ENCODE measurements at places on chromosomes 3 and 15.

DNA sequence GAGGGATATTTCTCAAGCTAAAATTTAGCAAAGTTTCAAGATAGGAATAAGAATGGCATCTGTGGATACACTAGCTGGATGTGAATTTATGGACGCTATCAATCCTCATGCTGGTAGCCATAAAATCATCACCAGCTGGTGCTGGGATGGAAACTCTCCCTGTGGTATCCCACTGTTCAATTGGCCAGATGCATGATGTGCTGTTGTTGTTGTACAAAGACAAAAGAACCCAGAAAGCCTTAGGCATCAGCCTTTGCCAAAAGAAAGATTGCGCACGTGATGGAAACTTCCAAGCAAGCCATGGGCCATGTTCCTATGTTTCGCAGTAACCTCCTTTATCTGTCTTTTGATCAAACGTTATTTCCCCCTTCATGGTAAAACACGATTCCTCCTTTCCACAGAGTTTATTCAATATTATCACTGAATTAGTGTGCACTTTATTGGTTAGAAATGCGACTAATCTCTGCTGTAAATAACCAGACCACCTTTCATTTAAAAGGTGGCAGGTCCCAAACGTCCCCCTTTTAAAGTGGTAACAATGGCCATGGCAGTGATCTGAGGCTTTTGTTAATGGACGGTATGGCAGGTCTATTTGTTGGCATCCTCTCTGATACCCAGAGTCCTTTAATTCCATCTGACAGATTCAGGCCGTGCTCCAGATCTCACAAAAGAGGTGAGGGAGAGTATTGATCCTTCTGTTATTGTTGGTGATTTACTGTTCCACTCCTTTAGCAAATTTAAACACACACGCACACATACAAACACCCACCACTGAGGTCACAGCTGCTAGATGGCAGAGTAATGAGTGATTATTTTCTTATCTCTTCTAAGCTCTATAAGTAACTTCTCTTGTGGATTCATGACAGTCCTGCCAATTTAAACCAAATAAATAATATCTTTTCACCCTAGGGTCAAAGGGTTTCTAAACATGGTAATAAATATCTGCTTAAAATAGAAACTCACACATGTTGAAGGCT, 291.2 kb upstream of the KCNMB2 start:
- DNase-seq: no peak

DNA sequence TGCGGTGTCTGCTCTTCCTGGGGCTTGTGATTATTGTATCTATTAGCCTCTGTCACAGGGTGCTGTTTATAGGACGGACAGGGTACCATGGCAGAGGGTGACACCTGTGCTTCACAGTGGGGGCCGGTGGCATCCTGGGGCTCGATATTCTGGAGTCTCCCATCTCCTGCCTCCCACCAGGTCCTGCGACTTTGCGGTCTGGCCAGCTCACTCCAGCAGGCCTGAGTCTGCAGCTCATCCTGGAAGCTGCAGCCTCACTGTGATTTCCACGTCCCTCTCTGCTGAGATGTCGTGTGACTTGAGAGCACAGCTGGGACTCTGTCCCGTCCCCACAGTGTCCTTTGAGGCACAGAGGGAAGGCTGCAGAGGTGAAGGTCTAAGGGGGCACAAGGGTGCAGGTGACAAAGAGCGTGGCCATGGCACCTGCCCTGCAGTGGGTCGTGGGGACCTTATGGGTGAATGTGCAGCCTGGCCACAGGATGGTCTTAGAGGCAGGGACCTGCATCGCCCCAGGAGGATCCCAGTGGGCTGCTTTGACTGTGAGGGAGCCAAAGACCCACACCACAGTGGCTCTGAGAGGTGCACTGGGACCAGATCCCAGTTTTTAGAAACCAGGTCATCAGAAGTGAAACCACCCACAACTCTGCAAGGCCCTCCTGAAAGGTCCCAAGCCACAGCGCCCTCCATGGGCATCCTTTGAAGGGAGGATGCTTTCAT, 172.8 kb downstream of the KLF13 start:
- DNase-seq: no peak

DNA sequence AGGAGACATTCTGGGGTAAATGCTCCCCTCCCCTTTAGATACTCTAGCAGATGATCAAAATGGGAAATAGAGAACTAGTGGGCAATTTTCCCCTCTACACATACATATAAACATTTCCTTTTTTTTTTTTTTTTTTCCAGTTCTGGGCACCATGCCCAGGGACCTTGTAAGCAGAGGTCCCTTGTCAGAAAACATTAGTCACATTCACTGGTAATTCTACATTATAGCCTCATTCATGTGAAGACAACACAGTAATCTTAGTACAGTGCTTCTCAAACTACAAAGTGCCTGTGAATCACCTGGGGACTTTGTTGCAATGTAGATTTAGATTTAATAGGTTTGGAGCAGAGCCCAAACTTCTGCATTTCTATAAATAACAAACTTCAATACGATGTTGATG, 60.1 kb upstream of the ACTC1 start:
- DNase-seq: no peak

- DNase-seq: no peak
Measured at GRCh38 chr3:22364851-22365250, 613.8 kb upstream of the ZNF385D start.

- no peak for DNase-seq
Measured at GRCh38 chr3:33419948-33420347, 20.3 kb downstream of the UBP1 start.

DNA sequence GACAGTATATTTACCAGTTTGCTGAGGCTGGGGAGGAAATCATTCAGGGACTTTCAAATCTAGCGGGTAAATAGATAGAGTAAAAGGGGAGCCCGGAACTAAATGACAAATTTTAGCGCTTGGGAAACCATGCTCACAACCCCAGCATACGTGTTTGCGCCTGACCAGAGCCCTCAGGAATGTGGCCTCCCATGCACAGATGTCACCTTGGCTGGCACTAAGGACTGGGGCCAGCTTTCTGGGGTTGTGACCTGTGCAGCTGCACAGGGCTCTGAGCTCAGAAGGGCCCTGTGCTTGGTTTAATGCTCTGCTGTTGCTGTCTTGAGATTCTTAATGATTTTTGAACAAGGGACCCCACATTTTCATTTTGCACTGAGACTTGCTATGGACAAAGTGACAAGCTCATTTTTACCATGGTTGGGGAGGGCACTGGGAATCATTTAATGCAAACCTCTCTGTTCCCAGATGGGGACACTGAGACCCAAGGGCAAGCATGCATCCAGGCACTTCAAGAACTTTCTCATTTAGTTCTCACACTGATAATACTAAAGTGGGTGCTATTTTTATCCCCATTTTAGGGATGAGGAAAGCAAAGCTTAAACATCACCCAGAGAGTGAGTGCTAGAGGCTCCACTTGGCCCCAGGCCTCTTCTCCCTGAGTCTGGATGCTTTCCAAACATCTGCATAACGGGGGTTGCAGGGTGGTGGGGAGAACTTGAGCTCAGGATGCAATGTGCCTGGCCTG, 44.1 kb upstream of the FAM107A start:
- DNase-seq: no peak

- DNase-seq: no peak
Measured at GRCh38 chr3:178546079-178546478, 9.8 kb downstream of the KCNMB2 start.

DNA sequence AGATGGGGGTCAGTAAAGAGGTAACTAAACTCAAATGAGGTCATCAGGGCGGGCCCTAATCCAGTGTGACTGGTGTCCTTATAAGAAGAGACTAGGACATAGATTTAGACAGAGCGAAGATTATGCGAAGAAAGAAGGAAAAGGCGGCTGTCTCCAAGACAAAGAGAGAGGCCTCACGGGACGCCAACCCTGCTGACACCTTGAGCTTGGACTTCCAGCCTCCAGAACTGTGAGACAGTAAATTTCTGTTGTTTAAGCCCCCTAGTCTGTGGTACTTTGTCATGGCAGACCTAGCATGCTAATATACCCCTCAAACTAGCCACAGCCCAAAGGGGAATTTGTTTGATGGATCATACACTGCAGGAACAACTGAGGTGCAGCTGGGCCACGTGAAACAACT, 183.0 kb downstream of the ABHD5 start:
- DNase-seq: no peak

- no peak for DNase-seq
Measured at GRCh38 chr3:129358177-129358771, 70.2 kb downstream of the EFCAB12 start.

DNA sequence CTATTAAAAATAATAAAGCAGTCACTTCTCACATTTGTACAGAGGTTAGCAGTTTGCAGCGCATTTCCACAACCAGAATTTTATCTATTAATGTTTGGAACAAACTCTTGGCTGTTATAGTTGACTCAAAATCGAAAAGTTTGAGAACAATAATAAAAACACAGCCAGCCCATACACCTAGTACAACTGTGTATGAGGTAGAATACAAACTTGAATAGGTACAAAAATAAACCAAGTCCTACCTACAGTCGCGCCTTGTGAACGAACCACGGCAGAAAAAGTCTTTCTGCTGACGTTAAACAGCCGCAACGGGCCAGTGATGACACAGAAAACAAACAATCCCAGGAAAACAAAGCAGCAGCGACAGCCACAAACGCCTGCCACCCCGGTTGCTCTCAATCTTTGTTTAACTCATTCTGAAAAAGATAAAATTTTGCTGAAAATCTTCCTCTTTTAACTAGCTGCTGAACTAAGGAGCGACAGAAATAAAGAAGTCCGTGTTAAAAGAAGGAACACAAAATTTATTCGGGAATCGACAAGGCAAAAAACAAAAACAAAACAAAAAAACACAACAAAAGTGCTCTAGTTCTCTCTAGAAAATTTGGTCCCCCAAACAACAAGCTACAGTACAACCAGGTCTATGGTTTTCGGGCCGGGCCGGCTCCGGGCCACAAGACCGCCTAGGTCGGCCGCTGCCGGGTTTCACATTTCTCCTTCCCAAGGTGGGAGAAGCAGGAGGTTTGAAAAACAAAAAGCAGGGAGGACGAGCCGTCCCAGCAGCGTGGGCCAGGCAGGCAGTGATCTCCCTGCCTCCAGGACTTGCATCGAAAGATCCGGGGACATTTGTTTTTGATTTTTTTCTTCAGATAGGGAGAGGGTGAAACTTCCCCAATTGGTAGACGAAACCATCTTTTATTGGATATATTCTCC, 2.9 kb downstream of the FOXL2 start:
- no peak for DNase-seq

GRCh38 chr3:180530276-180530675, 71.7 kb upstream of the TTC14 start:
- no peak for DNase-seq

DNA sequence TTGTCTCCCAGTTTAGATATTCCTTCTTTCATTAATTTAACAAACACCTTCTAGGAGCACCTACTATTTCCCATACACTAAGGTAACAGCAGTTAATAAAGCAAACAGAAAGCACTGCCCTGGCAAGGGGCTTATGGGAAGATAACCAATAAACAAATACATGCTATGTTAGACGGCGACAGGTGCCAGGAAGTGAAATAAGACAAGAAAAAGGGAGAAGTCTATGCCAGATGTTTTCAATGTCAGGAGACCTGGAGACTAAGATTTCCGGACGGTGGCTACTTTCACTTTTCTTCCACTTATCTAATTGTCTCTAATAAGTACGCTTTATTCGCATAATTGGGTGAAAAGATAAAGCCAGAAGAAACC, 32.5 kb upstream of the ZNF445 start:
- DNase-seq: no peak
